ENCODE measurements at places on chromosomes 4 and X.

GRCh38 chr4:31104577-31104976 is 384.4 kb downstream of the PCDH7 start:
- DNase-seq = no peak

DNA sequence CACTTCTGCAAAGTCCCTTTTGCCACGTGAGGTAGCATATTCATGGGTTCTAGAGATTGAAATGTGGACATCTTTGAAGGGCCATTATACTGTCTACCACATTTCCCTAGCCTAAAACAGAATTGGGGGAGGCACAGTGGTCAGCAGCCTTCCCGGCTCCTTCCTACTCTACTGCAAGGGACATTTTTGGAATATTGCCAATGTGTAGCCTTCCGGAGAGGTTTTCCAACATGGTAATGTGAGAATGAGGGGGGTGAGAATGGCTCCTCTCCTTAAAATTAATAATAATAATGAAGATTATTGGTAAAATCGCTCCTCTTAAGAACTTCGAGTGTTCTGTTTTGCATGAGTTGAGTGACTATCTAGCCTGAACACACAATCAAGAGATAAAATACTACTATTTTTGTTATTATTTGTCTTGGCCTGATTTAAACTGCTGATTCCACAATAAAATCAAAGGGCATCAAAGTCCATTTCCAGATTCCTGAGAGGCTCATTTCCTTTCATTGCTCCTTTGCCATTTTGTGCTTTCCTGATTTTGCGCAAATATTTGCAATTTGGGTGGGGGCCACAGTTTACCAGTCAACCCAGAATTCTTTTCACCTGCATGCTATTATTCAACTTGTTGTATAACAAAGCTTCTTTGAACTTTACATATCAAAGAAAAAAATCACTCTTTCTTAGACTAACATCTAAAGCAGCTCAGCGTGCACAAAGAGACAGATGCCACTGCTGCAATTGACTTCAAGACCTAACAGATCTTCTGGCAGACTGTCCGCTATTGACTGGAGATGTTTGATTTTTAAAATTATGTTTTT is 27.0 kb upstream of the TSPAN5 start:
- no peak for DNase-seq

DNA sequence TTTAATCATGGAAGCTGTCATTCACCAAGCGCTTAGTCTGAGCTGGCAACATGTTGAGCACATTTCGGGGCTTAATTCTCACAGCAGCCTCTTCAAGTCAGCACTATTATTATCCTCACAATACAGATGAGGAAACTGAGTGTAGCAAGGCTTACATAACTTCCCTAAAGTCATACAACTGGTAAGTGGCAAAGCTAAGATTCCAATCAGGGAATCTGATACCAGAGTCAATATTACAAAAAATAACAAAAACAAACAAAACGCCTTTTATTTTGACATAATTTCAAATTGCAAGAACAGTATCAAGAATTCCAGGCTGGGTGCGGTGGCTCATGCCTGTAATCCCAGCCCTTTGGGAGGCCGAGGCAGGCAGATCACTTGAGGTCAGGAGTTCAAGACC is 120.4 kb upstream of the DUSP21 start:
- no peak for DNase-seq

DNA sequence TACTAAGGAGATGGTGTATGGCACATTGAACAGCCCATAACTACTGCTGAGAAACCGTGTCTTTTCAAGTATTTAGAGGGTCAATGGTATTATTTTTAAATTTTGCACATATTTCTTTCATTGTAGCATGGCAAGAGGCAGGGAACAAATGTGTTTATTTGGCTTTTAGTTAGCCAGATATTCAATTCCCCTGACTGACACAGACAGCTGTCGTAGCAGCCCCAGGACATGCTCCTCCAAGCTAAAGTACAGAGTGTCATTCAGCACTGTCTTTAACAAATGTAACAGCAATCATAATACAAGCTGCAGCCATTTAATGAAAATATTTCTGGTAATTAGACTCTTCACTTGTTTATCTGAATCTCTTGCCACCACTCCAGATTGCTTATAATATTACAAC is 687.1 kb downstream of the KLHL13 start:
- no peak for DNase-seq

DNA sequence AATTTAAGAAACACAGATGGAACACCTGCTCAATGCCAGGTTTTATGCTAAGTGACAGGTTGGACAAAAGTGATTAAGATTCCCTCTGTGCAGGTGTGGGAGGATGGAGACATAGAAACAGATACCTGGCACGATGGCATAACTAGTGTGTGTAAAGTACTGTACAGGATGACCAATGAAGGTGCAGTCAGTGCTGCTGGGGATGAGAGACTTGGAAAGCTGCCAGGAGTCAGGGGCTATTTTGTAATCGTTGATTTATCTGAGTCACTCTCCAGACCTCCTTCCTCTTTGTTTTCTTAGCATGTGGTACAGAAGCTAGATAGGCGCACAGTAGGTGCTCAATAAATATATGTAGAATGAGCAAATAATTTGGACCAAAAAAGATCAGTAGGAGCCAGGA is 58.2 kb downstream of the CWH43 start:
- no peak for DNase-seq

DNA sequence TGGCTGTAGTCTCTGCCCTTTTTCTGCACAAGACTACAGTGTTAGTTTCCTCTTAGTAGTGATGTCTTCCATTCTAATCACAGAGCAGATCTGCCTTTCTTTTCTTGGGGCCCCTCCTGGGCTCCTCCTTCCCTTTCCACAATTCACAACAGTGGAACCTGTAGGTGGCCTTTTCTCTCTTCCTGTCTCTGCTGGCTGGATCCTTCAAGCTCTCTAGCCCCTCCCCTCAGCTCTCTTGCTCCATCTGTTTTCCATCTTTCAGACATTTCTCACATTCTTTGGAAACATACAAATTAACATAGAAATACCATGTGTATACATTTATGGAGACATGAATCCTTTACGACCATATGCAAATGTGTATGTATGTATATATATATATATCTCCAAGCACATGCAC is 304 bp upstream of the SPIN2A start:
- no peak for DNase-seq

DNA sequence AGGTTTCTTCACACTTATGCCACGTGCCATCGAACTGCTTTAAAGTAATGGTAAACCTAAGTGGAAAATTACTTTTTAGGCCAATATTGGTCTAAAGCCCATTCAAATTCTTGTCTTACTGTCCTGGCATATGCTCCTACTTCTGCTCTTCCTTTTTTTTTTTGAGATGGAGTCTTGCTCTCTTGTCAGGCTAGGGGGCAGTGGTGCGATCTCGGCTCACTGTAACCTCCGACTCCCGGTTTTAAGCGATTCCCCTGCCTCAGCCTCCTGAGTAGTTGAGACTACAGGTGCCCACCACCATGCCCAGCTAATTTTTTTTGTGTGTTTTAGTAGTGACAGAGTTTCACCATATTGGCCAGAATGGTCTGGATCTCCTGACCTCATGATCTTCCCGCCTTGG is 129.0 kb upstream of the TECRL start:
- no peak for DNase-seq

DNA sequence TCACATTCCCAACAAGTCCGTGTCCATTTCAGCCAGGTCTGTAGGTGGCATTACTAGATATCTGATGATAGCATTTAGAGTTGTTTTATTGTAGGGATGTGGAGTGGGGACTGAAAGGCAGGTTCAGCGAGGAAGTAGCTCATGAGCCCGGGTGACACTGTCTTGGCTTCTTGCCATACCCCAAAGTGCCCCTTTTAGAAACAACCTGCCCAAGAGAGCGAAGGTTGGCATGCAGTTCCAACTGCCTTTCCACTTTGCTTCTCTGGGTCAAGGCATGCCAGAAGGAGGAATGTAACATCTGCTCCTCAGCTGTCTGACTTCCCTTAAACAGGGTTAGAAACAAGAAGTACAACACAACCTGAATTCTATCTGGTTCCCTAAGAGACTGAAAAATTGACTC is 9.0 kb downstream of the GRIA3 start:
- DNase-seq = no peak

DNA sequence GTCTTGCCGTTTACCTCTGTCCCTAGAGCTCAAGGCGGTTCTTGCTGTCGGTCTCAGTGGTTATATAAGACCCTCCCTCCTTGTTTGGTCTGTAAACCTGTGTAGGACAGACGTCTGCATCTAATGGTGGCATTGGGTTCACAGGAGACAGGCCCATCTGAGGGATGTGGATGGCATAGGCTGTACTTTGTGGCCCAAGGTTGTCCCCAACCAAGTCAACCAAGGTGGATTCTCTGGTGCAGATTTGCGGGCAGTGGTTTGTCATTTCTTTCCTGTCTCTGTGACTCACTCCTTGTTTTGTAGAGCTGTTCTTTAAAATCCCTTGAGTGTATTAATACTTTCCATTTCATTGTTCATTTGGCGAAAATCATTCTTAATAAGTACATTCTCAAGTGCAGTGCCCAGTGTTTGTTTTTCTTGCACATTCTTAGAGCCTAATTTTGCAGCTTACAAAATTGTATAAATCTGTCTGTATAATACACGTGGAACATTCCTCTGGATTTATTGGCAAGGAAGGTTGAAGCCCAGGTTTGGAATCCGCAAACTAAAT is 68.0 kb upstream of the TLR2 start:
- no peak for DNase-seq

DNA sequence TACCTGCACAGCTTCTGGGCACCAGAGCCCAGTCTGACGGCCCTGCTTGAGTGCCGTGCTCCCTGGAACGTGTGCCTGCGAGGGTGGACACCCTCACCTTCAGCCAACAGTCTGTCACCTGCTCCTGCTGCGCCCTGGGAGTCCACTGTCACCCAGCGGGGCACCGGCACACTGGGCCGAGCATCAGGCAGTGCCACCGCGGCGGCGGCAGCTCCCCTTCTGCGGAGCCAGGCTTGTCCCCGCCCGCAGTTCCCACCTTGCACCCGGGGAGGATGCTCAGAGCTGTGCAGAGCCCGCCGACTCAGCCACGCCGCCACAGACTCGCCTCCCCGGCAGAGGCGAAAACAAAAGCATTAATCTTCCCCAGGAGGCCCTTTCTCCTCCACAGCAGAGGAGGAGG is 86.8 kb downstream of the ABLIM2 start:
- no peak for DNase-seq

GRCh38 chrX:100939333-100939732 is 10.6 kb upstream of the XKRX start:
- DNase-seq = no peak

DNA sequence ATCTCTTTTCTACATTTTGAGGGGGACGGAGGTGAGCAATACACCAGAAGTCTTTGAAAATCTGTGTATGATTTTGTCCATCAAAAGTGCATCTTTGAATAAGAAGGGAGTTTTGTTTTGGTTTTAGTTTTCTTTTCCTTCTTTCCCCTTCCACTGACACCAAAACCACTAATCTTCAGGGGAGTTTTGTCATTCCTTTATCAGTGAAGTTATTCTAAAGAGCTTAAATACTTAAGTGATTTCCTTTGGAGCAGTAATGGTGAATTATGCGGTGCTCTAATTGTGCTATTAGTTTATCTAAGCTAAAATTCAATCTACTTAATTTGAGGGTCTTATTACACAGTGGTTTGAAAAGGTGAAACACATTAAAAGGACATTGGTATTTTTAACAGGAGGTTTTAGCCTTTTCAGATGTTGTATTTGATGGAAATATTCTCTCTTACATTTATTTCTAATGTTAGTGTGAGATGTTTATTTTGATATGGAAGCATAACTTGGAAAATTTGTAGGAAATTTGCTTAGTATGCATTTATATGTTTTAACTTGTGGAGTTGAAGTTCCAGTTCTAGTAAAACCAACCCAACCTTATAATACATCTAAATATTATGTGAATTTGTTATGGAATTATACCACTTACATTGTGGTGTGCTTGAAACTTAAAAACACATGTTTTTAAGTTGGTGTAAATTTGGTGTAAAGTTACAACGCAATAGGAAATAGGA is 124.9 kb downstream of the PCDH7 start:
- no peak for DNase-seq

DNA sequence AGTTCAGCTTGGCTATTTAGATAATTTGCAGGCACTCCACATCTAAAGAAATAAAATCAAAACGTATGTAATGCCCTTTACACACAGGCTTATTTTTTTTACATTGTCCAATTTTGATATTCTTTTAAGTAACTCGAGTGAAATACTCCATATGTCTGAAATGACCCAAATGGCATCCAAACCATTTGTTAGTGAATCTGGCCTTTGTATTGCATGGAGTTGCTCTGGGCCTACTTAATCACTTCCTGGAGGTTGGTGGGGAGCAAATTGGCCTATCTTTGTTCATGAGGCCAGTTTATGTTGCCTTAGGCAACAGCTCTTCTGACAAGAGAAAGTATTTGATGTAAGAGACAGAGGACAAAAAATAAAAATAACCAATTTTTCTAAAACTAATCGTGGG is 47.6 kb upstream of the TMEM131L start:
- DNase-seq = no peak

DNA sequence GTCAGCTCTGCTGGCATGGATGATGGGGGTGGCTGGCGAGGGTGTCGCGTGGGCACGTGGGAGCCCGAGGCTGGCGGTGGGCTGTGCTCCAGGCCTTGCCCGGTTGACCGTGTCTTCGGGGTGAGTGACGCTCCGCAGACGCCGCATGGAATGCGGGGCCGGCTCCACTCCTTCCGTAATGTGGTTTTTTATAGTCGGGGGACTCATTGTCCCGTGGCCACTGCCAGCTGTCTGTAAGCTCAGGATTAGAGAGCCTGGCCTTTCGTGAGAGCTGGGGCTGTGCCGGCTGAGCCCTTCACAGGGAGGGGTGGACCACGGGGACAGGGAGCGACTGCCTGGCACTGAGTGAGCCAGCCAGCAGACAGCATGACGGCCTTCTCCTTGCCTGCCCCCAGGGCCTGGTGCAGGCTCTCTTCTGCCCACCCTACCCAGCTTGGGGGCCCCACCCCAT is 20.4 kb downstream of the DOK7 start:
- no peak for DNase-seq

DNA sequence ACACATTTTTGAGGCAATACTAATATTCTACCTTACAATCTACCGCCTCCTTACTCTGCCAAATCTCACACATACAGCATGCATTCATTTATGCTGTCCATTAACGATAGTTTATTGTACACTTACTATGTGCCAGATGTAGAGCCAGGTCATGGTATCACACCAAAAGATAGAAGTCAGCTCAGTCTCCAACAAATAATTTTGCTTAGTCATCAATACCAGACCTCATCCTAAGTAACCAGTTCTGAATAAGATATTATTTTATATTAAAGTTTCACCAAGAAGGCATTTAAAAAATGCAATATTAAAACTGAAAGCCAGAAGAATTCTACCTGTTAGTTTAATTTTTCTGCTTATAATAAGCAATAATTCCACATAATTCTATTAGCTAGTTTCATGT is 60.6 kb upstream of the TTC29 start:
- DNase-seq = no peak

DNA sequence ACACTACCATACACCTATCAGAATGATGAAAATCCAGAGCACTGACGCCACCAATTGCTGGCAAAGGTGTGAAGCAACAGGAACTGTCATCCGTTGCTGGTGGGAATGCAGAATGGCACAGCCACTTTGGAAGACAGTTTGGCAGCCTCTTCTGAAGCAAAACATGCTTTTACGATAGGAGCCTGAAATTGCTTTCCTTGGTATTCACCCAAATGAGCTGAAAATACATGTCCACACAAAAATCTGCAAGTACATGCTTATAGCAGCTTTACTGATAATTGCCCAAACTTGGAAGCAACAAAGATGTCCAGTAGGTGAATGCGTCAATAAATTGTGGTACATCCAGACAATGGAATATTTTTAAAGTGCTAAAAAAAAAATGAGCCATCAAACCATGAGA is 322.8 kb upstream of the FAT1 start:
- DNase-seq = no peak

- no peak for DNase-seq
Measured at GRCh38 chrX:20595928-20596575, 329.3 kb upstream of the RPS6KA3 start.
